Stimulated activated CD8-positive, alpha-beta memory T cell treated with anti-CD3 and anti-CD28 coated beads, Interleukin-2, amount 100 ng/mL, for 1 hour (primary cell): ENCODE measurements at places on chromosomes 3 and 15.

DNA sequence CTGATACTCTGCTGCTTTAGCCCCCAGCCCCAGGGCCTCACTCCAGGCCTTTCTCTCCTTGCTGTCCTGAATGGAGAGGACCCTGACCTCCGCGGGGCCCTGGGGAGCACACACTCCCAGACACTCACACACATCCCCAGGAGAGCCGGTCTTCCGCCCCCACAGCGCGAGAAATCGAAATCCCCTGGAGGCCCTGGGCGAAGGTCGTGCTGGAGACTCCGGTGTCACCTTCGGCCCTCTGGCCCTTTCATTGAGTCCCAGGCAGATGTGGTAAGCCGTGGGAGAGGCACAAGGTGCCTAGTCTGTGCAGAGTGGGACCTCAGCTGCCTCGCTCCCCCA lies 848 bp upstream of the GOLGA8B start:
- no peak for DNase-seq

DNA sequence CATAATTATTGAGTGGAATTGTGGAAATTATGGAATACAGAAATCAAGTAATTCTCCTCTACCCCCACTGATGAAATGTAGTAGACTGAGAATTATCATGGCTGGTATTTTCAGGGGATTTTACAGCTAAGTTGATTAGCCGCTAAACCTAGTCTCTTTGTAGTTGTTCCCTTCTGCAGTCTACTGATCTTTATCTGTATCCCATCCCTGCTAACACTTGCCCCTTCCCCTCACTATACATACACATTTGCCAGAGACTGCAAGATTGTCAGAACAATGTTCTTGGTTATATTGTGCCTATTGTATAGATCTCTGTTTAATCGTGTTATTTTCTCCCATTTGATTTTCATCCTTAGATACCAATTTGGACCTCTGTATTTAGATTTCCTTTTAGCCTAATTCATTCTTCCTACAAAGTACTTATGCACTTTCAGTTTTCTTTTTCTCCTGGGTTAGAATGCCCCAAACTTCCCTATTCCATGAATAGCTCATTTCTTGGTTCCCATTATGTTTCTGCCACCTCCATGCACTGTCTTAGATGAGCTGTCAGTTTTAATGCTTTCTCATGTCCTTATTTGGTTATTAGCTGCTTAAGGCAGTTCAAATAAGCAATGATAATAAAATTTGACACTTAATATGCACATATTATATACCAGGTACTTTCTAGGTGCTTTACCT lies 86.9 kb downstream of the CDIN1 start:
- no peak for DNase-seq

- DNase-seq, result no peak
Measured at GRCh38 chr15:35305946-35306345, 220.9 kb upstream of the NANOGP8 start.

- DNase-seq, result no peak
Measured at GRCh38 chr3:77125966-77126365, 86.1 kb downstream of the ROBO2 start.

GRCh38 chr3:188689101-188689574 lies 482.6 kb upstream of the TPRG1 start:
- no peak for DNase-seq
